ENCODE measurements at places on chromosomes 6 and 20. TPM values are rescaled to one million over a fixed set of nuclear protein-coding genes. Genes with fewer than 3 reads are reported as not detected.

DNA sequence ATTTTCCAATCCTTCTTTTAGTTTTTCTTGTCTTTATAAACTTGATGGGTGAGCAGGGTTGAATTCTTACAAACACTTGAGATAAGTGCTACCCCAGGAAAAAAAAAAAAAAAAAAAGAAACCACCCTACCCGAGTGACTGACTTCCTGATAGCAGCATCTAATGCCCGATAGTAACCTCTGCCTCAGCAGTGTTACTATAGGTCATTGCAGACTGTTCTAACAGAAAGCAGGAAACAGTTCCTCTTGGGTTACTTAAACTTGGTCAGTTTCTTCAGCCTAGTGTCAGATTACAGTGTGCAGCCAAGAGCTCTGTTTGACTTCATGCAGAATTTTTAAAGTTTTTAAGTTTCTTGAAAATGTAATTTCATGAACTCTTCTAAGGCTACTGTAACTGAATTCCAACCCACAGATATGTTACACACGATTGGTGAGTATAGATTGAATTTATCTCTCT is 2.1 kb downstream of the MYLIP start:
- peaks cover 10% of the 10 kb centered on the region for H3K36me3 ChIP-seq
- peak overlapping the region; percentile 94 for H3K4me3 ChIP-seq
- peak overlapping the region; percentile 98 for H3K27ac ChIP-seq
- DNase-seq, result no peak
- H3K27me3 ChIP-seq, result no peaks in the 10 kb centered on the region

GRCh38 chr20:6654513-6655252 is 112.8 kb upstream of the BMP2 start:
- no peaks in the 10 kb centered on the region for H3K27me3 ChIP-seq
- H3K36me3 ChIP-seq, result no peaks in the 10 kb centered on the region
- DNase-seq, result no peak
- H3K4me3 ChIP-seq, result no peak overlapping the region

DNA sequence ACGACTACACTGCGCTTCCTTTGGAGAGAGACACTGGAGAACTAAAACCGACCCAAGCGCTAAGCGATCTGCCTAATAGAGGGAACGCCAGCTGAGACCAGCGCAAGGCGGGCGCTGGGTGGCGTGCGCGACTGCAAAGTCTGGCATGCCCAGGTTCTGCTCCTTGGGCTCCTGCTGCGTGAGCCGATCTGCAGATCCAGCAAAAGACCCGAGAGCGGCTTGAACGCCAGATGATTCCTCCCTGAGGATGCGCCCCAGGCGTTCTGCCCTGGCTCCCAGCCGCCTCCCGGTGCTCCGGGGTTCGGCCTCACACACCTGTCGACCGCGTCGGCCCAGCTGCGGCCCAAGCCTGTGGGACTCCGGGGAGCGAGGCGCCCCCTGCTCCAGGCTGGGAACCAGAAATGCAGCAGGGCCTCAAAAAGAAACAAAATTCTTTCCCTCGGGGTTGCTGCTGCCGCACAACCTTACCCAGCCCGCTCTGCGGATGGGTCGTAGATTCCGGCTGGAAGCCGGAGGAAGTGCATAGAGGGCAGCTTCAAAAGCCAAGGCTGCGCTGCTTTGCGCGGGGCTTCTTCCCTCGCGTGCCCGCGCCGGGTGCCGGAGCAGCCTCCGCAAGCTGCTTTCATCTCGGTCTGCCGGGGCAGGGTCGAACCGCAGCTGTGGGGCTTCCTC is 17.9 kb upstream of the PRDM13 start:
- DNase-seq, result peak; percentile 78
- H3K36me3 ChIP-seq, result no peaks in the 10 kb centered on the region
- H3K27me3 ChIP-seq, result peaks cover 23% of the 10 kb centered on the region
- peak overlapping the region; percentile 76 for H3K4me3 ChIP-seq
- H3K27ac ChIP-seq, result no peak overlapping the region

GRCh38 chr6:151060096-151060765 is 179.5 kb upstream of the AKAP12 start:
- H3K4me3 ChIP-seq, result no peak overlapping the region
- H3K27ac ChIP-seq, result no peak overlapping the region
- DNase-seq, result no peak

Gene OPRM1
- total RNA-seq, result not detected

GRCh38 chr6:3290931-3291211 is 32.1 kb downstream of the PSMG4 start:
- H3K27ac ChIP-seq, result no peak overlapping the region
- no peaks in the 10 kb centered on the region for H3K27me3 ChIP-seq

Measured in ascending aorta (tissue), 2 donors.